Astrocyte of the spinal cord (primary cell): ENCODE measurements at places on chromosomes 11 and 22.

- no peak for DNase-seq
Observed at GRCh38 chr22:46758121-46758520, 4.3 kb upstream of the TBC1D22A start.

DNA sequence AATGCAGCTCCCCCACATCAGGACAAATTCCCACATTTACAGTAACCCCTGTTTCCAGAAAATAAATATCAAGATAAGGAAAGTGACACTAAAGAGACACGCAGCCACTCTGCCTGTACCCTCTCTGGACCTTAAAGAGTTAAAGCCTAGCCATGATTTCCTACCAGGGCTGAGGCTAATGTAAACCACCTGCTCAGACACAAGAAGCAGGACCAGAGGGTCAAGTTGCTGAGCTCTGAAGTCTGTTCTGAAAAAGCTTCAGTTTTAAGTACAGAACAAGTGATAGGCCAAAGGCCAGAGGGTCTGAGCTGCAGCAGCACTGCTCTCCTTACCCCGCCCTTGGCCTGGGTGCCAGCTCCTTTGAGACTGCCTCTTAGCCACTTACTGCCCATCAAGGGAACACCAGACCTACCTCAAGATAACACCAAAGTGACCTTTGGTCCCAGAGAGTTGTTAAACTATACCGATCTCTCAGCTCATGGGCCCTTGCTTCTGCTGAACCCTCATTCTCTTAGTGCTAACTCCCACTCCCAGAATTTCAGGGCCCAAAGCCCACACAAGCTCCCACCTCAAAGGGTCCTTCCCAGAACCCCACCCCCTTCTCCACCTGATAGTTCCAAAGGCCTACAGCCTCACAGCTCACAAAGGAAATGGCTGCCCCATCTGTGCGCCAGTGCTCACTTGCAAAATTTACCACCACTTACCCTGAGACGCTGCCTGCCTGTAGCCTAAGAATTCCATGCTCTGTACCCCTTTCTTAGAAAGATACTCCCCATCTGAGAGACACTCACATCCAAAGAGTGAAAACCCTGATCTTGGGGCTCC is 40.5 kb downstream of the IL18BP start:
- peak; percentile 42 for DNase-seq

GRCh38 chr22:46045459-46046298 is 68.7 kb upstream of the WNT7B start:
- DNase-seq: no peak

DNA sequence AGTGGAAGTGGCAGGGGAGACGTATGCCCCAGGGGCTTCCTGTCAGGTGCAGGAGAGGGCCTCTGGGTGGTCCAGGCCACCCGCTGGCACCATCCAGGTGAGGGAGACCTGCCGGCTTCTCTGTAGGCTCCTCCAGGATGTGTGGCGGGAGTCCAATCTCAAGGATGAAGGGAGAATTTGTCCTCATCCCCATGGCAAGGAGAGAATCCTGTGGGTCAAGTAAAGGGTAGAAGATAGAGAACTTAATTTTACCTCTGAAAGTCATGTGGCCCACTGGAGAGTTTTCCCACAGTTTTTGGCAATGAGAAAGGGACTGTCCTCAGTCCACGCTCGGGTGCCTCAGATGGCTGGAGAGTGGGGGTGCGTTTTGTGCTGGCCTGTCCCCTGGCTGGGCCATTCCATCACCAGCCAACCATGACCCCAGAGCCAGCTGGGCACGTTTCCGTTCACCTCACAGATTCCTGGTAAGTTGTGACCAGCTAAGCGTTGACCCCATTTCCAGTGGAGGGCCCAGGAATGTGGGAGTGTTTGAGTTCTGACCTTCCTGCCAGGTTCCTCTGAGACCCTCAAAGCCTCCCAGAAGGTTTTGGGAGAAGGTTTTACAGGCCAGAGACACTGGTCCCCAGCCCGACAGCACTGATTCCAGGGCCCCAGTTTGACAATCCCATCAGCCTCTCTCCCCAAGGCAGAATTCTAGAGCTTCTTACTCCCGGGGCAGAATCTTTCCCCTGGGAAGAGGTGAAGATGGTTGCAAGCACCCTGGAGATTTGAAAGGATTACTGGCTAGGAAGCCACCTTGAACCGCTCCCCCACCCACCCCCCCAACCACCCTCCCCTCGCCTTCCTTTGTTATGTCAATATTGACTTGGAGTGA is 2.6 kb downstream of the OVOL1 start:
- DNase-seq: no peak

GRCh38 chr11:123494195-123495050 is 64.4 kb downstream of the GRAMD1B start:
- DNase-seq: peak; percentile 14

GRCh38 chr11:112016088-112016764 is 9.0 kb upstream of the DLAT start:
- peak; percentile 42 for DNase-seq

DNA sequence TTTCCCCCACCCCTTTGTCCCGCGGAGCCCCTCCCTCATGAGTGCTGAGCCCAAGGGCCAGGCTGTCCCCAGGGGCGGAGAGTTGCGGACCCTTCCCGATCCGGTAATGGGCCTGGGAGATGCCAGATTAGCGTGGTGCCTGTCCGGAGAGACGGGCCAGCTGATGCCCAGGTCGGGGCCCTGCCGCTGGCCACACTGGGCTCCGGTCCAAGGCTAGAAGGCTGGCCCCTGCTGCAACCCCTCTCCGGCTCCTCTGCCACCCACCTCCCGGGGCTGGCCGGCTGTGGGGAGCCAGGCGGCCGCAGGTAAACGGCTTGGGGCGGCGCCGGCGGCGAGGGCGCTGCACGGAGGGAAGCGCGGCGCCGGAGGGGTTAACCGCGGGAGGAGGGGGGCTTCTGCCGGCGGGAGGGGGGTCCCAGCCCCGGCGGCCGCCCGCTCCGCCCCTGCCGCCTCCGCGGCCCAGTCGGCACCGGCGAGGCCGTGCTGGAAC is at the start of gene KCNK4:
Gene KCNK4 (plus strand): TSS at position 41 of the 490 bp plus-strand sequence. CDS start 1,717 bp downstream, outside the sequence.
- DNase-seq: no peak

DNA sequence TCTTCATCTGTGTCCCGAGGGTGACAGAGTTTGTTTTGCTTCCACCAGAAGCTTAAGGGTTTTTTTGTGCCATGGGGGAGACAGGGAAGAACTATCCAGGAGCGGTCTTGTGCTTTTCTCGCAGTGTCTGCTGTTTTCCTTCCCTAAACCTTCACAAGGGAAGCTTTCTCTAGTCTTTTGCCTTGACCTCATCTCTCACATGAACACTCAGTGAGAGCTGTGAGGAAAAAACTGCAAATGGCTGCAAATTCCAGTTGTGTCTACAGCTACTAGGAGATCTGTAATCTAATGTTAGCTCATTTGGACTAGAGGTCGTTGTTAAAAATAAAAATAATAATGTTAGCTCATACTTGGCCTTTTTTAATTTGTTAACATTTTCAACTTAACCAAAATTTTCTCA is 264.7 kb upstream of the SESN3 start:
- DNase-seq: no peak

GRCh38 chr11:97548280-97548679 is 1158.5 kb downstream of the JRKL start:
- DNase-seq: no peak

GRCh38 chr11:92050305-92050704 is 174.3 kb upstream of the FAT3 start:
- no peak for DNase-seq

GRCh38 chr22:25487508-25487907 is 77.0 kb upstream of the GRK3 start:
- DNase-seq: no peak

GRCh38 chr22:27809226-27809603 is 7.7 kb upstream of the MN1 start:
- no peak for DNase-seq

DNA sequence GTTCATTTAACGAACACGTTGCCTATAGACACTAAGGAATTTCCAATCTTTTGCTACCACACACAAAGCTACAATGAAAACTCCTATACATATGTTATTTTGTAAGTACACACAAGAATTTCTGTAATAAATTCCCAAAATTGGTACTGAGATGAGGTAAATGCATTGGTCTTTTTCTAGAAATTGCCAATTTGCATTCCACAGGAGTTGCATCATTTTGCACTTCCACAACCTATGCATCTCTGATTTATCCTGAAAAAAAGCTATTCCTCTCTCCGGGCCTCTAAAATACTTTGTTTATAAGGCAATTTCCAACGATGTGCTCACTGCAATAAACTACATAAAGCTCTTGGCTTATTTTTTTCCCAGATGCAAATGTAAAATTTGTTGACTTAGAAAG is 24.9 kb downstream of the IMMP1L start:
- DNase-seq: no peak

GRCh38 chr11:5071799-5072198 is 2.4 kb downstream of the OR52E1 start:
- no peak for DNase-seq

GRCh38 chr11:14184028-14184940 is 174.7 kb downstream of the RRAS2 start:
- DNase-seq: no peak

DNA sequence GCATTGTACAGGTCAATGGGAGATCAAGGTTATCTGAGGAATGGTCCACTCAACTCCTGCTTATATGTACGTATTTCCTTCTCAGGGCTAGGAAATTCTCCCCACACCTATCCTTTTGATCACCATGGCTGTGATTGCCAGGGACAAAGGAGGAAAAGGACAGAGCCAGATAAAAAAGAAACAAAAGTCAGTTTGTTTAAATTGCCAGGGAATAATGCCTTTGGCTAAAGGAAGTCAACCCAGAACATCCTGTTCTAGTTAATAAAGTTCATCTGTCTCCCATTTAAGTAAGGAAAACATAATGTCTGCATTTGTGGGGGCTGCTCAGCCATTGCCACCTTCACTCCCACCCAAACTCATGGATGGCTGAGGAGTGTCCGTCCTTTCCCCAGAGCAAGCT is 124.7 kb downstream of the ME3 start:
- DNase-seq: no peak

- peak; percentile 52 for DNase-seq
Observed at GRCh38 chr22:35582861-35583670, 34.1 kb downstream of the MB start.

- DNase-seq: no peak
Observed at GRCh38 chr11:45472716-45473317, 186.7 kb upstream of the SYT13 start.

- DNase-seq: no peak
Observed at GRCh38 chr11:102868339-102868738, 6.4 kb downstream of the MMP12 start.

DNA sequence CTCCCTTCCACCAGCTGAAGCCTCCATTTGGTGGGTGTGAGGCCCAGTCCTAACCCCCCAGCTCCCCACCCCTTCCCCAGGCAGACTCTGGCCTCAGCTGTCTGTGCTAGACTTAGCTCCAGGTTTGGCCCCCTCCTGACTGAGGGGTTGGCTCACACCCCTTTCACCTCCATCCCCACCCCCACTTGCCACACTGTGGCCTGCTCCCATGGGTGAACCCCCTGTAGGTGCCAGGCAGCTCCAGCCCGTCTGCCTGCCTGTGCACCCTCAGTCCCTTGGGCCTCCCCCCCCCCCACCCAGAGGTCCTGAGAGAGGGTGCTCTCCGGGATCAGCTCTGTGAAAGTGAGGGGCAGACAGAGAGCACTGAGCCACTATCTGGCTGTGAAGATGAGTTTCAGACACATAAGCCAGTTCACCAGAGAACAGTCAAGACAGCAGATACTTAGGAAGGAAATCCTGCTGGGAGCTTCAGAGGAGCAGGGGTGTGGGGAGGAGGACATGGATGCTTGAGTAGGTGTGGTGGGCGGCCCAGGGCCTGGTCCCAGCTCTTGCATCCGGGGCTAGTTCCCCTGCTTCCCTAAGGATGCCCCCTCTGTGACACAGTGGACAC is 36.2 kb downstream of the PPM1F start:
- DNase-seq: no peak

DNA sequence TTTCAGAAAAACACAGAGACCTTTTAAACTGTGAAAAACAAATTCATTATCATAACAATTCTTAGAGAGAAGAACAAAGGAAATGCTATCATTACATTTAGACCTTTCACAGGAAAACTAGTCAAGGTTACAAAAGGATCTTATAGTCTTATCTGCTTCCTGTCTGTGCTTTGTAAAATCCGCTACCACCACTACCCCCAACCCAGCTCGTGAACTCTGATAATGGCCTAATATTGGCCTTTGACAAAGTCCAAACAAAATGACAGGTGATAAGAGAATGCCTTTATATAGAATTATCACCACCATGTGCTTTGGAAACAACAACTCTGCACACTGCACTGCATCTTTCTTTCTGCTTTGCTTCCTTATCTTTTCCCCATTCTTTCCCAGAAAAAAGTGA is 272.5 kb downstream of the SBF2 start:
- DNase-seq: no peak

DNA sequence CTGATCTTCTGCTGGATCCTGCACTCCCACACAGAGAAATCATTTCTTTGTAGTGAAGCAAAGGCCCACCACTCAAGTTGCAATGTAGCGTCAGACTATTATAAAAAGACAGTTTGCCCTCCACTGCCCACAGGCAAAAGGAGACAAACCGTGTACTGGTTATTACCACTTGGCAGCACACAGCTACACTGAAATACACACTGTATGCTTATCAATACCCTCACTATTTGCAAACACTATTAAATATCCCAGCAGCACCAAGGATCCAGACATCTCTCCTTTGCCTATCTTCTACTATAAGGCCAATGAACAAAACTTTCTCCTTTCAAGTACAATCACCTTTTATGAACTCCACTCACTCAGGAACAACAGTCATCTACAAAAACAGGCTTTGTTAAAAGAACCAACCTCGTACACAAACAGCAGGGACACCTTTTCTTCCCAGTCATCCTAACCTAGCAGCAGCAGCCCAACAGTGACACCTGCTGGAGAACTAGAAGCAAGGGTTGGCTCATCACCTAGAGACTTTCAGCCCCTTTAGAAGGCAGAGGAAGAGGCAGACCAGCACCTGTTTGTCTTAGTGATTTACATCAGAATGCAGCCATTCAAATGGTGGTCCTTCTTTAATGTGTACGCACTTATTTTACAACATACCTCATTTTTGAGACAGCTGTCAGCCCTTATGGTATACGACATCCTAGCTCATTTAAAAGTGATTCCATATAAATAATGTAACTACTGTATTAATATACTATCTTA is 56.1 kb downstream of the AMBRA1 start:
- peak; percentile 72 for DNase-seq

DNA sequence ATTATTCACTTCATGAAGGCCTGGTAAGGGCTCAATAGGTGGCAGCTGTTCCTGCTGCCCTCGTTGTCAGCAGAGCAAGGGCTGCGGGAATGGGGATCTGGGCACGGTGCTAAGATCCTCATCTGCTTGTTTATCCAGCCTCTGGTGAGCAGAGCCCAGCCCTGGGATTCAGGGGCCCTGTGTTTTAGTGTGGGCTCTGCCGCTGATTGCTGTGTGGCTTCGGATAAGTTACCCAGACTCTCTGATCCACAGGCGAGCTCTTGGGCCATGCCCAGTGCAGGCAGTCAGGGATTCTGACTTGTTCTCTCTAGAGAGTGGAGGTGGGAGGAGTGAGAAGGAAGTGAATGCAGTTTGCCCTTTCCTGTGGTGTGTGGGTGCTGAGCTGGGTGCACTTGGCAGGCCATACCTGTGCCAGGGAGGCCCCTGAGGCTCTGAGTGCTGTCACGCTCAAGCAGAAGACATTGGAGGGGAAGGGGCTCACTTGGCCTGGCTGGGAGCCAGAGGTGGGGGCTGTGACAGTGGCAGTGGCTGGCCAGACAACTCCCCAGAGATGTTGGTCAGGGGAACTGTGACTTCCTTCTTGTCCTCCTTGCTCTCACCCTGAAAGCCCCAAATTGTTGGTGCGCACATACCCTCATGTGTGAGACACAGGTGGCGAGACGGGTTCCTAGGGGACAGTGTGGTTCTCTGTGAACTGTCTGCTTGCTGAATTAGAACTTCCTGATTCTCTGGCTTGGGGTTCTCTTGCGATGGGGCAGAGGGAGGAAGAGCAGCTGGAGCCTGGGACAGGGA is 43.7 kb downstream of the CD82 start:
- DNase-seq: no peak
